ENCODE measurements at places on chromosomes 2 and 18.

DNA sequence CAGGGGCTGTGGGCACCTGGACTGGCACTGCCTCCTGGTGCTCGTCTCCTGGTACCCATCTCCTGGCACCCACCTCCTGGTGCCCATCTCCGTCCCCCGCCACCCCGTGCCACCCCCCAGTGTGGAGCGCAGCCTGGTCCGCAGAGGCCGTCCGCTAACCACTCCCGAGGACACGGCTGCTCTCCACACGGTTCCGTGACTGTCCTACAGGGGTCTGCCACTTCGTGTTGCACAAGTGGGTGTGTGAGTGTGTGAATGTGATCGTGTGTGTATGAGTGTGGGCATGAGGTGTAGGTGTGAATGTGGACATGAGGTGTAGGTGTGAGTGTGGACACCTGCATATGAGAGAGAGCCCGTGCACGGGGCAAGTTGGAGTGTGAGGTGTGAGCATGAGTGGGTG lies 119.4 kb upstream of the HS6ST1 start:
- no peak for DNase-seq

DNA sequence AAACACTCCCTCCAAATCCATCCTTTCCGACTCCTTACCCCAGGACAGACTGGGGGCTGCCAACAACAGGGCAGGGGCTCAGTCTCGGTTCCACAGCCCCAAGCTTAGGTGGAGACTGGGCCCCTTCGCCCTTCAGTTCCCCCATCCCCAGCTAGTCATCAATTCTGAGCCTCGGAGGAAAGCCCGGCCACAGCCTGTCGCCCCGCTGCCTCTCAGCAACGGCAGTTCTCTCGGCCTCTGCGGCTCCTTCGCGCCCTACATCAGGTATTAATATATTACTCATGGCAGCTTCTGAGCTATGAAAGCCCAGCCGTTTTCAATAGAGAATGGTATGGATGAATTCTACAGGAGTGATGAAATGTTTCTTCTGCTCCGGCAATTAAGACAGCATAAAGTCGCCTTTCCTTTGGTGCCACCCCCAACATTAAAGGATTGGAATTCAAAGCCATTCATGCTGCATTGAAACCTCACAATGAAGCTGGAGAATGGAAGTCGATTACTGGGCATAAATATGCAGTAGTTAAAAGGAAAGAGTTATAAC lies 2.8 kb downstream of the HDAC4 start:
- DNase-seq: no peak

- no peak for DNase-seq
These were observed 388 bp downstream of the DTNA start for GRCh38 chr18:34710458-34710914.

DNA sequence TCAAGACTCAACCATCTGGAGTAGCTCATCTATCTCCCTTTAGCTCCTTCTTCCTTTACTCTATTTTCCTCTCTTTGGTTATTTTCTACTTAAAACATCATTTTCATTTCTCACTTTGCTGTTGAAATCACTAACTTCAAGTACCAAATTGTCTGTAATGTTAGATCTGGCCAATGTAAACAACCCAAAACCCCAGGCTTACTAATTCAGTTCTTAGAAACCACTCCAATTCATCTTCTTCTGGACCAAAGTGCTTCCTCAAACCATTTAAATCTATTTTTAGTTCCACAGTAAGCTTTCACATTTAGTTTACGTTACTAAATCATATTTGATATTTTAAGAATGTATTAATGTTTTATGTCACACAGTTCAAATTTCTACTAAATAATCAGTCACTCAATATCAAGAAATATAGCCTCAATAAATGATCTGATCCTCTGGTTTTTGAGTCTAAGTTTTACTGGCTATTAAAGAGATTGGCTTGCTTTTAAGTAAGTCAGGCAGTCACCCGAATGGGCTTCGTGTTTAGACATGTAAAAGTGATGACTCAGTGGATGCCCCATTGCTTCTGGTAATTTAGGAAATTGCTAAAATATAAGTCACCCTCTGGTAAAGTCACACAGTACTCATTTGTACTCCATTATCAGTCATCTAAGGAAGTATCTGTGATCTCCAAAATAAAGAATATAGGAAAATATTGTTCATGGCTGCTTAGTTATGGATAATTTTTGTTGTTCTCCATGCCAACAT lies 527.2 kb upstream of the SOX11 start:
- DNase-seq: peak; percentile 30

DNA sequence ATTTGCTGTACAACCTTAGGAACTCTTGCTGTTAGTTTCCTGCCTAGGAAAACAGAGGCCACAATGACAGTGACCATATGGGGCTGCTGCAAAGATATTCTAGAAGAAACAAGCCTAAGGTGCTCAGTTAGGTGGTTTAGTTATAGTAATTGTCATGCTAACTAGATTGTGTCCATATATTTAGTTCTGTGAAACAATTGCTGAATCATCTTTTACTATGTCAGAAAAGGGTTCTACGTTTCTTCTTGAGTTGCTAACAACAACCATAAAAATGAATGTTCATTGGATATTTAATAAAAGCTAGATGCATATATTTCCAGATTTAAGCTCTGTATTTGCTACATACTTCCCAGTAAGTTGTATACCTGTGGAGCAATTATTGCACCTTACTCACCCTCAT lies 597.2 kb upstream of the KLHL29 start:
- no peak for DNase-seq

DNA sequence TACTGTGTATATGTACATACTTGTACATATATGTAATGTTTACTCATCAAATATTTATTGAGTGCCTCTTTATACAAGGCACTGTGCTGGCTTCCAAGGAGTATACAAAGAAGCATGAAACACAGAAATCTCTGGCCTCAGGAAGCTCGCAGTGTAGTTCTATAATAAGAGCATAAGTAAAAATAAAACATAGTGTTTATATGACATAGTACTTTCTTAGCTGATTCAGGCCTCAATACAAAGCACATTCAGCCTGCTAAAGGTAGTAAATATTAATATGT lies 13.9 kb downstream of the STAMBP start:
- no peak for DNase-seq

GRCh38 chr2:58852243-58852642 lies 611.1 kb upstream of the FANCL start:
- DNase-seq: no peak

GRCh38 chr18:59661891-59662701 lies 35.1 kb downstream of the CCBE1 start:
- DNase-seq: no peak

GRCh38 chr2:33577668-33578067 lies 21.4 kb downstream of the FAM98A start:
- no peak for DNase-seq

DNA sequence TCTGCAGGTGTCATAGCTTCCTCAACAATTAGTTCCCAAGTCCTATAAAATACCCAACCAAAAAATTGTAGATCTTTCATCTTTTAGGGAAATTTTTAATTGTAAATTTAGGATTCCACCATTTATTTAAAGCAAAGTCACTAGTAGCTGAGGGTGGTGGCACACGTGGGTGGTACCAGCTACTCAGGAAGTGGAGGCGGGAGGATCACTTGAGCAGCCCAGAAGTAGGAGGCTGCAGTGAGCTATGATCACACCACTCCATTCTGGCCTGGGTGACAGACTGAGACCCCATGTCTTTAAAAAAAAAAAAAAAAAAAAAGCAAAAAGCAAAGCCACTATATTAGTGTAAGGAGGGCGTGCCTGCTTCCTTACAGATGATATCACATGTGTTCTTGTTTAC lies 60.3 kb upstream of the GREB1L start:
- no peak for DNase-seq

- no peak for DNase-seq
These were observed 29.6 kb downstream of the RBMS1 start for GRCh38 chr2:160464017-160464416.

DNA sequence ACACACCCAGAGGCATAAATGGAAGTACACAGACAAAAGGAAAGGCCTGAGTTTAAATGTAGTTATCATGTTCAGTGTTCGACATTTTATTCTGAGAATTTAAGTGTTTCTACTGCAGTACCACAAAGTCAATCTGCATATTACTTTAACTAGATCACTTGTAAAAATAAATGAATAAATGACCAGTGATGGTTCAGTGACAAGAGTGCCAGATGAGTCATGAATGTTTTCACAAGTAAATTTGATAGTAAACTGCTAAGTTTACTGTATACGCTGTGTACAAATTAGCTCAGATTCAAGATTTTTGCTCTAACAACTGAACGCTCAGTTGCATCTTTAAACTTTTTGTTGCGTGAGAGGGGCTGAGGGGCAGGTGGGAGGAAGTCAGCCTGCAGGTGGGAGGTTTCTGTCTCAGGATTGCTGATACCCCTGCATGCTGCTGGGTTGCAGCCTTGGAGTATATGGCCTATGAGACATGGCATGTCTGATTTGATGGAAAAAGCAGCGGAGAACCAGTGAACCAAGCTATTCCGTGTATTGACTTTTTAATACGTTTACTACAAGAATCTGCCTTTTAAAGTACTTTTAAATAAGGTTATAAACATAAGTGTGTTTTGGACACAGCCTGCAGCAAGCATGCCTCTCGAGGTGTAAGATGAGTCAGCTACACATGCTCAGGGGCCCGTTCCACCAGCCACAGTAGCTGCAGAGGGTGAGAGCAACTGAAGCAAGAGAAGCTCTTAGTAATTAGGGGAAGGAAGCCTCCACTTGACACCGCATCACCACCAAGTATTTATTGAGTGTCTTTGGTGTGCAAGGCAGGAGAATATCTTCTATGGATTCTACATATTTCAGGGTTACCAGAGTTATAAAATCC lies 245.1 kb downstream of the NEDD4L start:
- no peak for DNase-seq

DNA sequence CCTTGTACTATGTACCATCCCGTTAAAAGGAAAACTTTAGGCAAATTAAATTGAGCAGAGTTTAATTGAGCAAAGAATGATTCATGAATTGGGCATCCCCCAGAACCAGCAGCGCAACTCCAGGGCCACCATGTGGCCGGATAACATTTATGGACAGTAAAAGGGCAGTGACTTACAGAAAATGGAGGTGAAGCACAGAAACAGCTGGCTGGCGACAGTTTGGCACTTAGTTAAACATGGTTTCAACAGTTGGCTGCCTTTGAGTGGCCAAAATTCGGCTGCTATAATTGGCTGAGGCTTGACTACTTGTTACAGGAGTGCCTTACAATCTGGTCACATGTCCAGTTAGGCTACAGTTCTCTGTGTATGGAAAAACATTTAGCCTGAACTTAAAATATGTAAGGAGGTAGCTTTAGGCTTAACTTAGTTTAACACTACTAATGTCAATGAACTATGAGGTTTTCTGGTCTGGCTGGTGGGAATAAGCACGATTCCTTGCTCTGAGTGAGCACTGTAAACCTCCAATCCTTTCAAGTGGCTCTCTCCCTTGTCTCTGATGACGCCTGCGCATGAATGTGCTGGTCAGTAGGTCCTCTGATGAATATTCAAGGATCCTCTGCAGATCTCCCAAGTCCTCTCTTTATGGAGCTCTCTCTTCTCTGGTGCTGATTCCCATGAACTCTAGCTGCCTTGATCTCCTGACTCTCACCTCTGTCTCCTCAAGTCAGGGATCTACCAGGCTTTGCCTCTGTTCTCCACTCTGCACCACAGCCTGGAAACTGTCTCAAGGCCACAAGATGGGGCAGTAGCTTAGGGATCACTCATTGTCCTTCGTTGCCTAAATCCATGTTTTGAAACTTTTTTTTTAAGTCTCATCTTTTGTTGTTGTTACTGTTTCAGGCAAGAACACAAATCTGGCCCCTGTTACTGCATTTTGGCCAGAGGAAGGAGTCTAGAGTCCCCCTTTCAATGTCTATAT lies 24.4 kb upstream of the RAB31 start:
- DNase-seq: no peak

GRCh38 chr2:216918088-216918680 lies 58.3 kb upstream of the TNP1 start:
- peak; percentile 41 for DNase-seq

- DNase-seq: peak; percentile 100
These were observed 136.5 kb upstream of the ETAA1 start for GRCh38 chr2:67260343-67261277.

GRCh38 chr2:44136252-44136651 lies 32.4 kb upstream of the PPM1B start:
- DNase-seq: peak; percentile 21

DNA sequence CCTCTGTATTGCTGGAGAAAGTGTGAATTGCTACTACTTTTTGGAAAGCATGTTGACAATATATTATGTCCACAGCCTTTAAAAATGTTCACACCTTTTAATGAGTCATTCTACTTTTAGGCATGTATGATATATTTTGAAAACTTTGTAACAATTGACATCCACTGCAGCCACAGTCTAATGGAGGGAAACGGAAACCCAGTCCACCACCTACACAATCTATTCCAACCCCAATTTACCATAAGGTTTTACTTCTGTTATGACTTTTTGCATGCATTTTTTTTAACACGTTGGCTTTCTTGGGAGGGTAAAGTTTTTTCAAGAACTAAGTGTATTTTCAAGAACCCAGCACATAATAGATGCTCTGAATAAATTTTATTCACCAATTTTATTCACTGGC lies 38.5 kb upstream of the ATP8B1 start:
- no peak for DNase-seq

- DNase-seq: no peak
These were observed 372.7 kb upstream of the ID2 start for GRCh38 chr2:8309131-8309530.

- no peak for DNase-seq
These were observed 970.1 kb downstream of the DPP10 start for GRCh38 chr2:115412501-115412900.

DNA sequence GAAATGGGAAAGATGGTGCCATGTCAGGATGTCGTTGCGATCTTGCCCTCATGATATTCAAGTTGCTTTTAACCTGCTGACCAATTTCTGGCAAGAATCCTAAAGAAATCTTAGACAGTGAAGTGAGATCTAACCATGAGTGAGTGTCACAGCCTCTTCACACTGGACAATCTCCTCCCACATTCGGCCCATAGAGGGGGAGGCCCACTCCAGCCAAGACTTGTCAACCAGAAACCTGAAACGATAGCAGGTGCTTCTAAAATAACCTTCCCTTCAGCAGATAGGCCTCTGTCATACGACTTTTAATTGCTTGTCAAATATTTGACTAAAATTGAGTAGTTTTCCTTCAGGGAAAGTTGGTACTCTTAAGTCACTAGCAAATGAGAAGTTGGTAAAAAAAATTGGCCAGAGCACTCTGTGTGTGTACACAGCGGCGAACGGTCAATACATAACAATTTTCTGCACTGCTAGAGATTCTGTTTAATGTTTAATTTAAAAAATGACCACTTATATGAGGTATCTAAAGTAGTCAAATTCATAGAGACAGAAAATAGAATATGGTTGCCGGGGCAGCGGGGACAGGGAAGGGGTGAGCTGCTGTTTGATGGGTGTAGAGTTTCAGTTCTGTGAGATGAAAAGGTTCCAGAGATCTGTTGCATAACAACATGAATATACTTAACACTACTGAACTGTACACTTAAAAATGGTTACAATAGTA lies 110.2 kb downstream of the VAPA start:
- no peak for DNase-seq
